Activated CD4-positive, alpha-beta memory T cell treated with anti-CD3 and anti-CD28 coated beads, Interleukin-2, amount 10 ng/mL, durations not matched to agents 7 days and 5 days (primary cell): ENCODE measurements at places on chromosomes 2 and 18. TPM values are rescaled to one million over a fixed set of nuclear protein-coding genes. Genes with fewer than 3 reads are reported as not detected.
A peak's percentile ranks its signal among the peaks of the same experiment; 100 is the strongest.

Gene EVX2
- not detected for total RNA-seq

Gene TSPYL6
- total RNA-seq = not detected

Gene CFAP221
- total RNA-seq = not detected

Gene KCNJ3
- total RNA-seq = not detected

Gene CLEC4F
- not detected for total RNA-seq

Gene HNMT
- total RNA-seq = not detected

Gene IL18R1
- total RNA-seq = 24.0 TPM

DNA sequence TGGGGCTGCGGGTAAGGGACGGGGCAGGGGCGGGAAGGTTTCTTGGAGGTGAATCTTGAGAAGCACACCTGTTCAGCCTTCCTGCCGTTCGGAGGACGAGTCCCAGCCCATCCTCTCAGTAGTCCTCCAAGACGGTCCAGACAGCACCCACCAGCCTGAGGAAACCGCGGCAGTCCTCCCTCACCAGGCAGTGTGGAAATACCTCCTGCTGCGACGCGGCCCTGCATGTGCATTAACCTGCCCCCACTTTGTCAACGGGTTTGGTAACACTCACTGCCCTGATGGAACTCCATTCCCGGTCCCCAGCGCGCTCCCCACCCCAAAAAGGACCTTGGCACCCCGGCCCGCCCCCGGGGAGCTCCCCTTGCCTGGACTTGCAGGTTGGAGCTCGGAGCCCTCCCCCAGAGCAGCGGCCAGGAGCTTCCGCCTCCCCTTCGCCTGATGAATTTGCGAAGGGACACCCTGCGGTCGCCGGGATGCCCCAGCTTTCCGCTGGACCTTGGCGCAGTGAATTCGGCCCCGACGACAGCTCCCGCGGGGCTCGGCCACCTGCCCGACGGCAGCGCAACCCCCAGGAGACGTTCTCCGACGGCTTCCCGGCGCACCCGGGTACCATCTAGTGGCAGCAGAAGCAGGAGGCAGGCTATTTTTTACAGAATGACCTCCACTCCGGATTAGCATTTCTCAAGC, 31.5 kb downstream of the ACVR1C start:
- DNase-seq = peak; percentile 58

DNA sequence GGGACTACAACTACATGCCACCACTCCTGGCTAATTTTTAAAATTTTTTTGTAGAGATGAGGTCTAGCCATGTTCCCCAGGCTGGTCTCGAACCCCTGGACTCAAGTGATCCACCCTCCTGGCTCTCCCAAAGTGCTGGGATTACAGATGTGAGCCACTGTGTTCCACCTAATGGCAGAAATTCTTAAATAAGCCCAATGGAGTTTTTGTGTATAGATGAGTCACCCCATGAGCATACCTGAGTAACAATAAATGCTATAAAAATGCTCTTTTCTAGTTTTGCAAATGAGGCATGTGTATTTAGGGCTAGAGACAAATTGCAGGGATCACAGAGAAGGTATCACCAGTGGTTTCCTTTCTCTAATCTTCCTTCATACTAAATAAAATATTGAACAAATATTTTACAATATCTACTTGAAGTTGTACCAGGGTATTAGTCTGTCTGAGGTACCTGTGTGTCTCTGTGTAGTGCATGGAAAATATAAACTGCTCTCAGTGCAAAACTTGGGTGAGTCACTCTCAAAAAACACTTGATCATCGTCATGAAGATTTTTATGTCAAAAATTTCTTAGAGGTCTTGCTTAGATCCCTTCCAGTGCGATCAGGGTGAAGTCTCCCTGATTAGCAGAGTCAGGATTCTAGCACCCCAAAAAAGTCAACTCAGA, 337.1 kb upstream of the MMADHC start:
- DNase-seq = no peak

GRCh38 chr2:234289834-234290590, 206.9 kb downstream of the ARL4C start:
- peak; percentile 63 for DNase-seq

DNA sequence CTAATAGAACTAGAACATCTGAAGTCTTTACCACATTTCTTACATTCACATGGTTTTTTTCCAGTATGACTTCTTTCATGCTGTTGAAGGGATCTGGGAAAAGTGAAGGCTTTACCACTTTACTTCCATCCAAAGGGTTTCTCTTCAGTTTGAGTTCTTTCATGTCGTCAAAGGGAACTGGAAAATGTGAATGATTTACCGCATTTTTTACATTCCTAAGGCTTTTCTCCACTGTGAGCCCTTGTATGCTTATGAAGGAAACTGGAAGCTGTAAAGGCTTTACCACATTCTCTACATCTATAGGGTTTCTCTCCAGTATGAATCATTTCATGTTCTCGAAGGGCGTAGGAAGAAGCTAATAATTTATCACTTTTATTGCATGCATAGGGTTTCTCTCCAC, 46.7 kb downstream of the NBEAL1 start:
- no peak for DNase-seq

- DNase-seq = no peak
Measured at GRCh38 chr18:56302156-56302555, 336.2 kb downstream of the TXNL1 start.

GRCh38 chr2:207960911-207961310, 64.4 kb downstream of the PLEKHM3 start:
- DNase-seq = no peak

DNA sequence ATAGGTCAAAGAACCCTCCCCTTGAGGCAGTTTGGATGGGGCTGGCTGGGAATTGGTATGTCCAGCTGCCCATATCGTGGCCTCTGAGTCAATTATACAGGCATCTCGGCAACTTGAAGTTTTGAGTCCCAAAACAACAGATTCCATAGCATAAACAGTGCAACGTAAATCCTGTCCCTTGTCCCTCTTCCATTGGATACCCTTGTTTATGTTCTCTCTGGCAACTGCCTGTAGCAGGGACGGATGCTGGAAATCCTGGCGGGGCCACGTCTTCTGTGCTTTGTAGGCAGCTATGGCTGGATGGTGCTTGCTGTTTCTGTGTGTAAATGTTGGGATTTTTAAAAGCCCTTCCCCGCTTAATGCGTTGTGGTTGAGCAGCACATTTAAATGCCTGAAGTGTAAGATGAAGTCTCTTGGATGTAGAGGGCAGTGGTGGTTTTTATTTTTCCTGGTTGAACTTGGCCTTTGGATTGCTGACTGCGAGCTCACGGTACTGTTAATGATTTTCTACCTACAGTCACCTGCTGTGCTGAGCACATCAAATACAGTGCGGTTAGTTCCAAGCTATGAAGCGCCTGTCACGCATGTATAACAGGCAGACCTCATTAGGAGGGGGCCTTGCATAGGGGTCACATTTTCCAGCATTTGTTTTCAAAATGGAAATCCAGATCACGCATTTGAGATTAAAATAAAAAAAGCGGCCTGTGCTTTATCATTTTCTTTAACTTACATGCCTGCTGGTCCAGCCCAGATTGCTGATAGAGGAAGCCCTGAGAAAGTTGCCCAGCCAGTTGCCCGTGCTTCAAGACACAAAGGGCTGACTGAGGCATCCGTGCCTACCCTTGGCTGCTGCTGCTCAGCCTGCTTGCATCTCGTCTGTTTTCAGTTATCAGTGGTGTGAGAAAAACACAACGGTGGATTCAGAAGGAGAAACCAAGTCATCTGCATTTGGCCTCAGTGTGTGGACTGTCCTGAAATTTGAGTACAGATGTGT, 84.7 kb downstream of the NEDD4L start:
- DNase-seq = no peak

GRCh38 chr2:163800951-163801381, 65.2 kb upstream of the FIGN start:
- DNase-seq = no peak

DNA sequence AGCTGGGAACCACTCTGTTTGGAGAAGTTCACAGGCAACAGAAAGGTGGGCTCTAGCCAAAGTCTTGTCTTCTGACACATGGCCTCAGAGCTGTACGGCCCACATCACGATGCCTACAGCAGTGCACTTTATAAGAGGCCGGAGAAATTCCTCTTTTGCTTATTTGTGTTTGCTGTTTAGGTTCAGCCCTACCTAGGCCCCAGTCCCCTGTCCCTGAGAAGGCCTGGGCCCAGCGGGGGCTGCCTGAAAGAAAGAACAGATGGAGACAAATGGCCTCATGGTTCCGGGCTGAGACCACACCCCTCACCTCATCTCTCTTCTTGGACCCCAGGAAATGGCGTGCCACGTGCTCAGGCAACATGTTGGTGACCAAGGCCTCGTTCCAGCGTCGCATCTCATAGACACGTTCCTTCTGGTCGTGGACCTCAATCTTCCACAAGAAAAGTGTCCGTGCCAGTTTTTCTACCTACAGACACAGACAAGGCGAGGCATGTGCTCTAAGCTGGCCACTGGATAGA, 30.9 kb downstream of the CENPO start:
- no peak for DNase-seq

- no peak for DNase-seq
Measured at GRCh38 chr2:165499131-165499530, 29.6 kb downstream of the CSRNP3 start.

DNA sequence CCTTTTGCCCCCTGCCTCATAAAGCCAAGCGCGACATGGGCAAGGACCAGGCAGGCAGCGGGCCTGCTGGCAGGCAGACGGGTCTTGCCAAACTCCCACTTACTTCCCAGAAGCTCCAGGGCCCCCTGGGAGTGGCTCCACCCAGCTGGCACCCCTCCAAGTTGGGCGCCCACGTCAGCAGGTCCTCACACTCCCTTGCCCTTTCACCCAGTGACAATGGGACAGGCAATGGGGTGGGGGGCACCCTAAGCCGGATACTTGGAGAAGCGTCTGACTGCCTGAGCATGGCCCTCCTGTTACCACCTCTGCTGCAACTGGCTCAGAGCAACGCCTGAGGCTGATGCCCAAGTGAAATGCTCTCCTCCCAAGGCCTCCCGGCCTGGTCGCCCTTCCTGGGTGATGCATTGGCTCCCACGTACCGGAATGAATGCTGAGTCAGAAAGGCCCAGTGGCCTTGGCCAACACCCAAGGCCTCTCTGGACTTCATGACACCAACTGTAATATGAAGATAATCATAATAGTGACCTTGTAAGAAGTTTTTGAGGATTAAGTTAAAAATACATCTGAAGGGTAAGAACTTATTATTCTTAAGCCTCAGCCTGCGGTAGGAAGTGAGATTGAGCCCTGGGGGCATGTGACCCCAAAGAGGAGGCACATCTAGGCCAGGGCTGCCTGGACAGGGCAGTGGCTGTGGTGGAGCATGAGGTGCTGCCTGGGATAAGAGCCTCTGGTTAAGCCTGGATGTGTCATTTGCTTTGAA, 31.6 kb downstream of the KCNK3 start:
- no peak for DNase-seq

DNA sequence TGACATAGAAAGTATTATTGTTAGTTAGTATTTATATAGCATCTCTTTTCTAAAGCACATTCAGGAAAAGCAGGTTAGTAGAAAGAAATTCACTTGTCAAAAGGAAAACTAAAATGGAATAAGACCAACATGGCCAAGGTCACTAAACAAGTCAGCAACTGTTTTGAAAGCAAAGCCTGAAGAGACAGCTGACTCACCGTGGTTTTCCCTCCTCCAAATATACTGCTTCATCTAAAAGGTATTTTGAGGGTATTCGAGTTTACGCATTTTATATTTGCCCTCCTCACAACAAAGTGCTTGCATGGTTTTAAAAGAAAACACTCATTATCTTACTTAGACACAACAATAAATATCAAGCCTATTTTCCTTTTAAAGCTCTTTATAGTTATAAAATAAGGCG, 24.0 kb downstream of the ZNF385B start:
- no peak for DNase-seq

DNA sequence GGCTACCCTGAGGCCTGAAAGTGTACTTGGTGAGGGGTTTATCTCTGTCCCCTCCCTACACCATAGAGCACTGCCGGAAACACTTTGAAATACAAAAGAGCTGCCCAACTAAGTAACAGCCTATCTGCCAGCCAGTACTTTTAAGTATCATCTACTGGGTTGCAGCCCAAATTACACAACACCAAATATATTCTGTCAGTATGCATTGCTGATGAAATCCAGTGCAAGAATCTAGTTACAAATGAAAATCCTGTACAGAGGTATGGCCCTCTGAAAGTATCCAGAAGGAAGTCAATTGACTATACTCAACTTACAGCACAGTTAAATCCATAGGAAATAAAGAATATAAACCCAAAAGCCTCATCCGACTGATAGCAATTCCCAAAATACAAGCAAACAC, 280.8 kb downstream of the CCDC85A start:
- DNase-seq = no peak

GRCh38 chr2:39737661-39738060, 41.4 kb downstream of the THUMPD2 start:
- DNase-seq = no peak

DNA sequence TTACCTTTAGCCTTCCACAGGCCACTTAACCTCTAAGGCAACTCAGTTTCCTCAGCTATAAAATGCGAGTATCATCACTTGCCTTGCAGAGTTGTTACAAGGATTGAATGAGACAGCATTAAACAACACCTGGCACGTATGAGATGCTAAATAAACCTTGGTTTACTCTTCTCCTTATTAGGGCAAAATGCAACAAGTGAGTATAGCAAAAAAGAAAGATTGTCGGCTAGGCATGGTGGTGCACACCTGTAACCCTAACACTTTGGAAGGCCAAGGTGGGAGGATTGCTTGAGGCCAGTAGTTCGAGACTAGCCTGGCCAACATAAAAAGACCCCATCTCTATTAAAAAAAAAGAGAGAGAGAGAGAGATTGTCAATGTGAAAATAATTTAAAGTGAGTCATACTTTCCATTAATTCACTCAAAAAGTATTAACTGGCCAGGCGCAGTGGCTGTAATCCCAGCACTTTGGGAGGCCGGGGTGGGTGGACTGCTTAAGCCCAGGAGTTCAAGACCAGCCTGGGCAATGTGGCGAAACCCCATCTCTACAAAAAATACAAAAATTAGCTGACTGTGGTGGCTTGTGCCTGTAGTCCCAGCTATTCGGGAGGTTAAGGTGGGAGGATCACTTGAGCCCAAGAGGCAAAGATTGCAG, 8.0 kb downstream of the ATAD2B start:
- DNase-seq = no peak

- peak; percentile 74 for DNase-seq
Measured at GRCh38 chr2:43221763-43222474, 4.5 kb downstream of the ZFP36L2 start.

GRCh38 chr2:201347138-201347537, 10.0 kb downstream of the FLACC1 start:
- no peak for DNase-seq

DNA sequence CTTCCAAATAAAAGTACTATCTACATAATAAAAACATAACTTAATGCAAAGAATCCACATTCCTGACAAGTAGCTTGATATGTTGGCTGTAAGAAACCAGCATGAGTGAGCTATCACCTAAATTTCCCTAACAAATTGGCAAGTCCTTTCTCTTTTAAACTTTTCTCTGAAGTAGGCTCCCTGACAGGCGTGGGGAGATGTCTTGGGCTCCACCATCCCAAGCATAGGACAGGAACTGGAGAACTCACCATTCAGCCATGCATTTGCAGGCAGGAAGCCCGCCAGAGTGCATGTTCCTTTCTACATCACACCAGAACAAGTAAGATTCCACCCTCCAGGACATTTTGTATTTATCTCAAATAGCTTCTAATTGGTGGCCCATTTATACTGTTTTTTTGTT, 921.9 kb upstream of the CELF4 start:
- no peak for DNase-seq

GRCh38 chr2:158686210-158686691, 108.9 kb upstream of the DAPL1 start:
- DNase-seq = no peak

GRCh38 chr2:10382354-10383061, 65.6 kb downstream of the ODC1 start:
- peak; percentile 54 for DNase-seq
